Esophagus squamous epithelium (tissue), 5 donors: ENCODE measurements at places on chromosomes 2 and 18.

DNA sequence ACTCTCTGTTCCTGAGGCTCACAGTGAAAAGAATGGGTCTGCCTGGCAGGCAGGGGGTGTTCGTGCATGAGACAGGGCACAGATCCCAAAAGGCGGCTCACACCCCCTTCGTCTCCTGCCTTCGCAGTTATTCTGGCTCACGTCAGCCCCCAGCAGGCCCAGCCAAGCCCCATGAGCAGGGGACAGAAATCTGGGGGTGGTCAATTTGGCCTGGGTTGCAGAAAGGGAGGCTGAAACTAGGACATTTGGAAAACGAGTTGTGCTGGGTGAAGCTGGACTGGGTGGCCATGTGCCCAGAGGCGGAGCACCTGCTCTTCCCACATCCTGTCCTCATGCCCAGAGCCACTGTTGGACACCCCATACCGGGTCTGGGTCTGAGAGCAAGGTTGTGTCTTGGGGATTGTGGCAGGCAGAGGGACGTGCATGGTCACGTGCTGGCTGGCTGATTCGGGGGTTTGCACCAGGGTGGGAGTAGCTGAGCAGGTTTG, 99.0 kb upstream of the MCFD2 start:
- H3K4me3 ChIP-seq, result no peak overlapping the region
- H3K27ac ChIP-seq, result no peak overlapping the region
- DNase-seq, result no peak

- no peaks in the 10 kb centered on the region for H3K27me3 ChIP-seq
- no peaks in the 10 kb centered on the region for H3K36me3 ChIP-seq
- H3K4me1 ChIP-seq, result no peaks in the 10 kb centered on the region
- H3K27ac ChIP-seq, result no peak overlapping the region
- no peak for DNase-seq
These were observed 113.2 kb downstream of the BCL11A start for GRCh38 chr2:60440079-60440766.

DNA sequence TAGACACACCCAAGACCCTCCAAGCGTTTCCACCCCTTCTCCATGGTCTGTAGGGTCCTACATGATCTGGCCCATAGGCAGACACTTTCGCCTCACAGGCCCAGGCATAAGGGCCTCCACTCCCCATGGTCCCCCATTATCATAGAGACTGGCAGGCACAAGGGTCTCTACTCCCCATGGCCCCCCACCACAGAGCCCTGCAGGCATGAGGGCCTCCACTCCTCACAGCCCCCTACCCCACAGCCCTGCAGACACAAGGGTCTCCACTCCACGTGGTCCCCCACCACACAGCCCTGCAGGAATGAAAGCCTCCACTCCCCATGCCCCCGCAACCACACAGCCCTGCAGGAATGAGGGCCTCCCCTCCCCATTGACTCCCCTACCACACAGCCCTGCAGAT, 159.7 kb upstream of the AGAP1 start:
- H3K36me3 ChIP-seq, result no peaks in the 10 kb centered on the region
- no peaks in the 10 kb centered on the region for H3K27me3 ChIP-seq
- H3K4me1 ChIP-seq, result peaks cover 5% of the 10 kb centered on the region
- no peak overlapping the region for H3K27ac ChIP-seq
- DNase-seq, result no peak

DNA sequence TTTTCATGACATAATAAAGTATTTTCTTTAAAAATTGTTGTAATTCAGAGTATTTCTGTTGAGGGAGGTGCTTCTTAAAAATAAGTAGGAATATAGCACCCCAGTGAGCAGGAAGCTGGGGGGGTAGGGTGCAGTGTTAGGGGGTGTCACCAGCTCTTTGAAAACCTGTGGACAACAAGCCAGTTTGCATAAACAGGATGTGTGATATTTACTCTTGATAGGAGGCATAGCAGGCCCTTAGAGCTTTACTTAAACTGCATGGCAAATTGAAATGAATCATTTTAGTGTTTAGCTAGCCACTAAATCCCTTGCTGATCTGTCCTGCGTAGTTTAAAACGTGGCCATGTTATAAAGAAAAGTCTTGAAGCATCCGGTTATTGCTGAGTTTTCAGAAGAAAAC, 8.4 kb downstream of the TGIF1 start:
- no peaks in the 10 kb centered on the region for H3K4me1 ChIP-seq
- no peaks in the 10 kb centered on the region for H3K36me3 ChIP-seq
- no peaks in the 10 kb centered on the region for H3K27me3 ChIP-seq
- DNase-seq, result no peak
- H3K4me3 ChIP-seq, result no peak overlapping the region
